Activated T-helper 1 cell treated with Interleukin-2 at 50 U/mL for 16 hours (primary cell): ENCODE measurements at places on chromosomes 2 and 18.

DNA sequence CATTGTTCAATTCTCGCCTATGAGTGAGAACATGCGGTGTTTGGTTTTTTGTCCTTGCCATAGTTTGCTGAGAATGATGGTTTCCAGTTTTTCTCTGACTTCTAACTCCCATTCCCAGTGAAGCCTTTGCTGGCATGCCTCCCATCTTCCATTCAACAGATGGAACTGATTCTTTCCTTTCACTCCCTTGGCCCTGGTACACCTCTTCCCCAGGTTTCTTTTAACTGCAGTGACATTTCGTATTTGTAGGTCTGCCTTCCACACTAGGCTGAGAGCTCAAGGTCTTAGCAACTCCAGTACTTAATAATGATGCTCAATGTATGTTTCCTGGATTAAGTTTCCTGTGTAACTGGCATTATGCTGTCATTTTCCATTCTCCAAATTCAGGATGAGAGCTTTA lies 48.5 kb downstream of the GAREM1 start:
- DNase-seq: no peak

- DNase-seq: no peak
Observed at GRCh38 chr2:50223643-50224042, 808.3 kb downstream of the NRXN1 start.

GRCh38 chr18:4231260-4231659 lies 223.8 kb downstream of the DLGAP1 start:
- no peak for DNase-seq

GRCh38 chr2:162929571-162929970 lies 91.0 kb upstream of the KCNH7 start:
- no peak for DNase-seq

DNA sequence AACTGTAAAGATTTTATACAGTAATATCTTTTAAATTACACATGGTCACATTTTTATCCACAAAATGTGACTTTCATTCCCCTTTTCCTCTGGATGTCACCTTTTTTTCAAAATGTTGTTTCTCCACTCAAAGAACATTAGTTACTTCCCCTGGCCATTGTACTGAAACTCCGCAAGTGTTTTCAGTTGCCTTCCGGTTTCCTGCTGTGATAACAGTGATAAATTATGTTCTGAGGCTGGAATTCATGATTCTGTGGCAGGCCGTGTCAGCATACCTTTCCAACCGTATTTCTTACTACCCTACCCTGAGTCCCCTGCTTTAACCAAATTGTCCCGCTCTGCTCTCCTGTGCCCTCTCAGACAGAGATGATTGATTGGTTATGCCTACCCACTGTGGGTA lies 53.5 kb downstream of the MGAT5 start:
- no peak for DNase-seq

DNA sequence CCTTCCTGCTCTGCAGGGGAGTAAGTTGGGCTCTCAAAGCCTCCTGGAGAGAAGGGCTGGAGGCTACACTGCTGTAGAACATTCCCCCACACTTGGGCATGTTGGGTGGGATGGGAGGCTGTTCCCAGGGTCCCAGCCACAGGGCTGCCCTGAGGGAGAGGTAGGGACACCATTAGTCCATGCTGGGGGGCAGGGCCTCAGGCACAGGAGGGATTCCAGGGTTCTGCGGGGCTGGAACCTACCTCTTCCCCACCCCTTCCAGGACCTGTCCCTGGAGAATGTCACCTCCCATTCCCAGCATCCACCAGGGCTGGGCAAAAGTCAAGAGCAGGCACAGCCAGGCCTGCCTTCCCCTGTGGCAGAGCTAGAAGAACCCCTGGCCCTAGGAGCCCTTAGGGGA lies 6.9 kb upstream of the ADRA2B start:
- no peak for DNase-seq

GRCh38 chr2:8436585-8436984 lies 245.3 kb upstream of the ID2 start:
- no peak for DNase-seq

GRCh38 chr2:96146153-96146880 lies 1.1 kb upstream of the DUSP2 start:
- peak; percentile 83 for DNase-seq

GRCh38 chr2:154720651-154721050 lies 22.2 kb downstream of the KCNJ3 start:
- no peak for DNase-seq

- DNase-seq: peak; percentile 46
Observed at GRCh38 chr2:222708274-222708710, 36.8 kb downstream of the MOGAT1 start.

DNA sequence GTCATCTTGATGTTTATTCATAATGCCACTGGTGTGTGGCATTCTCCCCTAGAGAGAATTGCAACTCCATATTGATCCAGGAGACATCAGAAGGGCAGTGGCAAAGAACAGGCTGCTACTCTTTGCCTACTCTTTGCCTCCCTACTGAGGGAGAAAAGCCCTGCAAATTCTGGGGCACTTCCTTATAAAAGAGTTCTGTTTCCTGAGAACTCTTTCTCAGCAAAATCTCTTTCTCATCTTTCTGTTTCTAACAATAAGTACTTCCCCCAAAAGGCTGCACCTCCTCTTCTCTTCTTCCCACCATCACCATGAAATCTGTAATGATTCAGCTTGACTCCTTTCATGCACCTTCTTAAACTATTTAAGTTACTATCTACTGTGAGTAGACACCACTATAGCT lies 270.3 kb downstream of the MREG start:
- DNase-seq: no peak

DNA sequence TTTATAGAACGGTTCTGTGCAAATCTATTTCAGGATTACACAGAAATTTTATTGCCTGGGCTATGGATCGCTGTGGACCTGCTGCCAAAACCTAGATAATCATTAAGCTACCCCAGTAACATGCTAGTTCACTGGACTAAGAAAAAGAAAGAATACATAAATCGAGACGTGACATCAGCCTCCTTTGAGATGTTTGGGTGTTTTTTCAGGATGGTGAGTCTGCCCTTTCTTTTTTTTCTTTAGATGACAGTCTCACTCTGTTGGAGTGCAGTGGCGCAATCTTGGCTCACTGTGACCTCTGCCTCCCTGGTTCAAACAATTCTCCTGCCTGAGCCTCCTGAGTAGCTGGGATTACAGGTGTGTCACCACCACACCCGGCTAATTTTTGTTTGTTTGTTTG lies 52.0 kb downstream of the FHOD3 start:
- no peak for DNase-seq

DNA sequence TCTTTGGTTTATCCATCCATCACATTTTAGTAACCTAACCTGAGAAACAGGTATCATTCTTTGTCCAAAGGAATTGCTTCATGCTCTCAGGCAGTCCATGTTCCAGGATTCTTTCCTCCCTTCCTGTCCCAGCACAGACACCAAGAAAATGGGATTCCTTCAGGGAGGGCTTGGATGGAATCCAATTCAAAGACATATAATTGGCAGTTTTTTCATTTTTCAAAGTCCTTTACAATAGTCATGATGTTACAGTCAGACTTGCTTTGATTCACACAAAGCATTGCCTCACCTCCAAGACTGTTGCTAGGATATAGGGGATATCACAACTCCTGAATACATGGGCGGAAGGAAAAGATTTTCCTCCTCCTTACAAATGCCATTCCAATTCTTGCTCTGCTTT lies 241.4 kb upstream of the ACVR2A start:
- no peak for DNase-seq

DNA sequence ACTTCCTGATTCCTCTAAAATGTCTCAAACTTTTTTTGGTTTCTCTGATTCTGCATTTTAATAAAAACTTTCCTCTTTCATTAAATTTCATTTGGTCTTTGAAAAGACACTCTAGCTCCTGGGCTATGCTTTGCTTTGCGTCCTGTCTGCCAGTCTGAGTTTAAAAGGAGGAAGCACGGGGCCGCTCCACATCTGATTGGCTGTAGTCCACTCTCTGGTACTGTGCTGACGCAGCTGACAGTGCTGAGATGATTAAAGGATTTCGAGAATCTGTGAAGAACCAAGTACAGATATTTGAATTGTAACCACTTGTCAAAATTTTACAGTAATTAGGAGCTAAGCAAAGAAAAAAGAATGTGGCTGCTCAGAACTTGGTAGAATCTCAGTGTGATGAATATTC lies 199.6 kb upstream of the HNMT start:
- no peak for DNase-seq

DNA sequence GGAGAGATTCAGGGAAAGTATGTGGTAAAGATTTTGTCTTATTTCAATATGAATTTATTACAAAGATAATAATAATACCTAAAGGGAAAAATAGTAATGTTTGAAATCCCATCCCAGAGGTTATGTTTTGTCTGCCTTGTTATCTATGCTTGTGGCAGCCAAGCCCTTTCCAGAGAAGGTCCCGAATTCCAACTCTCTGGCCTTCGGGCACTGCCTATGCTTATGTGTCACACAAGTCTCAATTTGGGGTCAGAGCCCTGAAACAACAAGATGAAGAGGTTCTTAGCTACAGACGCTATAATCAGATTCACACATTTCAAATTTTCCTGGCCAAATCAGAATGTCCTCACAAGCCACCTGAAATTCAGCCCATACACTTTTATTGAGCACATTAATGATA lies 59.9 kb downstream of the DNER start:
- DNase-seq: no peak

GRCh38 chr2:237819231-237819630 lies 20.7 kb downstream of the RBM44 start:
- DNase-seq: no peak

GRCh38 chr2:66445925-66446871 lies 11.3 kb downstream of the MEIS1 start:
- no peak for DNase-seq

GRCh38 chr2:20129331-20130159 lies 78.1 kb upstream of the LAPTM4A start:
- DNase-seq: no peak

- no peak for DNase-seq
Observed at GRCh38 chr2:224429441-224429810, 27.5 kb upstream of the FAM124B start.

DNA sequence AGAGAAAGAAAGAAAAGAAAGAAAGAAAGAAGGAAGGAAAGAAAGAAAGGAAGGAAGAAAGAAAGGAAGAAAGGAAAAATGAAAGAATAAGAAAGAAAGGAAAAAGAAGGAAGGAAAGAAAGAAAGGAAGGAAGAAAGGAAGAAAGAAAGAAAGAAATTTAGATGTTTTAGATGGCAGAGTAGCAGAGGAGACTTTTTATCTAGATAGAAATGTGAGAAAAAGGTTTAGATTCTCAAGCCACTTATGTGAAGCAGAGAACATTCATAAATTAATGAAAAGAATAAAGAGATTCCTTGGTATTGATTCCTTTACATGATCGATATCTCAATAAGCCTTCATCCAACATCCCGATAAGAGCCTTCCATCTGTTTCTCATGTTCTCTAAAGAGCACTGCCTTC lies 513.5 kb downstream of the CNTNAP5 start:
- no peak for DNase-seq
